ENCODE measurements at places on chromosomes 6 and 20. TPM values are rescaled to one million over a fixed set of nuclear protein-coding genes. Genes with fewer than 3 reads are reported as not detected.
A peak's percentile ranks its signal among the peaks of the same experiment; 100 is the strongest.

GRCh38 chr6:104589940-104590339 is 269.8 kb downstream of the HACE1 start:
- H3K27ac ChIP-seq: no peak overlapping the region
- H3K36me3 ChIP-seq: no peaks in the 10 kb centered on the region
- no peaks in the 10 kb centered on the region for H3K27me3 ChIP-seq
- no peak overlapping the region for H3K4me3 ChIP-seq
- no peaks in the 10 kb centered on the region for H3K4me1 ChIP-seq

DNA sequence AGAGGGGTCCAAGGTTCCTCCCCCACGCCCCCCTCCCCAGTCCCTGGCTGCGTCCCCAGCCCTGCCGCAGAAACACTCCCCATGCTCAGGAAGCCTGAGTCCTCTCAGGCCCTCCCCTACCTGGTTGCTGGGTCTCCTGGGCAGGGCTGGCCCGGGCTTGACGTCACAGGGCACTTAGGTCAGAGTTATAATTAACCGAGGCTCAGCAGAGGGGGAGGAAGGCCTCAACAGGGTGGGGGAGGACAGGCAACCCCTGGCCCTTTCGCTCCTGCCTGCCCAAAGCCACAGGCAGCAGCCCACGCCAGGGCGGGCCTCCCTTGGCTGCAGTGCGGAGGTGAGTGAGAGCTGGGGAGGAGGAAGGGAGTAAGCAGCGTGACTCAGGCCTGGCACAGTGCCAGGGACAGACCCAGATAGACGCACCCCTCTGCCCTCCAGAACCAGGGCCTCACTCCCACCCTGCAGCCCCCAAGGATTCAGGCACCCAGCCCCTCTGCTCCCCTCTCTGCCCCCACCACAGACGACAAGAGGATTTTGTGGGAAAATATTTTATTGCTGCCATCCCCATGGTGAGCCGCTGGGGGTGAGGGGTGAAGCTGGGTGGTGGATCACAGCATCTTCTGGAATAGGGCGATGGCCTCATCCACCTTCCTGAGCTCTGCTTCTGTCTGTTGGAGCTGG is at the start of gene VWA7:
TSS of gene VWA7 (minus strand) at position 340 of the 678 bp plus-strand sequence. CDS start 549 bp downstream, outside the sequence.
- peak within 1 kb of the TSS; percentile 79 for H3K27ac ChIP-seq
- H3K4me3 ChIP-seq: peak within 1 kb of the TSS; percentile 48
- peaks cover 13% of the 10 kb centered on the region for H3K4me1 ChIP-seq
- H3K27me3 ChIP-seq: no peaks in the 10 kb centered on the region

DNA sequence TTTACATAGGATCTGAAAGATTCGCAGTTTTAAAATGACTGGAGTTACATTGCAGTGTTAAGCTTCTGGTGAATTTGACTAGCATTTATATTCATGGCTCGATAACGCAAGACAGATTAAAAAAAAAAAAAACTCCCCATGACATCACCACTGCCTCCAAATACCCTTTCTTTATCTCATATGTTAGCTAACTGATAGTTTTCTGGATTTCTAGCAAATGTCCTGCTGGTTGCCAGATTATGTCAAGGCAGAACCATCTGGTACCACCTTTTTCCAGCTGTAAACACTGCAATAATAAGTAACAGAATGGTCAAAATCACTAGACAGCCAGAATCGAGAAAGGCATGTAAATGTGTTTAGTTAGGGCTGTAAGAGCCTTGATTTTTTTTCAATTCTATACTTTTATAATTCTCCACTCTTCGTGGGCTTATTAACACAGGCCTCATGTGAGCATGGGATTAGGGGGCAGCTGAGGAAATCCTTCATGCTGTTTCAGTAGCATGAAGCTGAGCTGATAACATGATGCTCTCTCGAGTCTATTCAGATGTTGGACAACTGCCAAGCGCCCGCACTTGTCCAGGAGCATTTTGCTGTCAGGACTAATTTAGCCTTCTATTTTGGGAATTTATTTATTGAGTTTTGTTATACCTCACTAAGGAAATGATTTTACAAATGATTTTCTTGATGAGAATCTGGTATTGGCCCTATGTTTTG is 166.0 kb upstream of the SCGN start:
- no peak overlapping the region for H3K4me3 ChIP-seq
- DNase-seq: peak; percentile 73
- H3K36me3 ChIP-seq: no peaks in the 10 kb centered on the region

GRCh38 chr6:47306887-47307286 is 2.8 kb downstream of the TNFRSF21 start:
- H3K4me1 ChIP-seq: peaks cover 6% of the 10 kb centered on the region
- peaks cover 10% of the 10 kb centered on the region for H3K27me3 ChIP-seq
- no peaks in the 10 kb centered on the region for H3K36me3 ChIP-seq
- DNase-seq: no peak
- no peak overlapping the region for H3K27ac ChIP-seq
- H3K4me3 ChIP-seq: no peak overlapping the region

GRCh38 chr6:94639564-94639963 is 937.8 kb upstream of the MANEA start:
- H3K36me3 ChIP-seq: no peaks in the 10 kb centered on the region
- no peak overlapping the region for H3K27ac ChIP-seq
- H3K4me3 ChIP-seq: no peak overlapping the region
- no peak for DNase-seq
- no peaks in the 10 kb centered on the region for H3K27me3 ChIP-seq
- H3K4me1 ChIP-seq: no peaks in the 10 kb centered on the region

GRCh38 chr6:166245148-166245547 is 63.0 kb downstream of the PRR18 start:
- DNase-seq: no peak
- H3K4me3 ChIP-seq: no peak overlapping the region
- H3K27ac ChIP-seq: no peak overlapping the region
- H3K4me1 ChIP-seq: no peaks in the 10 kb centered on the region

GRCh38 chr6:26524722-26525370 is 13.3 kb upstream of the HMGN4 start:
- H3K27me3 ChIP-seq: no peaks in the 10 kb centered on the region
- no peak for DNase-seq
- H3K36me3 ChIP-seq: no peaks in the 10 kb centered on the region
- no peak overlapping the region for H3K27ac ChIP-seq

HEBP2 gene
- polyA plus RNA-seq: 20.3 TPM

GRCh38 chr20:37968841-37969401 is 64.3 kb downstream of the TTI1 start:
- no peak overlapping the region for H3K27ac ChIP-seq
- no peak overlapping the region for H3K4me3 ChIP-seq
- H3K27me3 ChIP-seq: no peaks in the 10 kb centered on the region
- no peak for DNase-seq

DNA sequence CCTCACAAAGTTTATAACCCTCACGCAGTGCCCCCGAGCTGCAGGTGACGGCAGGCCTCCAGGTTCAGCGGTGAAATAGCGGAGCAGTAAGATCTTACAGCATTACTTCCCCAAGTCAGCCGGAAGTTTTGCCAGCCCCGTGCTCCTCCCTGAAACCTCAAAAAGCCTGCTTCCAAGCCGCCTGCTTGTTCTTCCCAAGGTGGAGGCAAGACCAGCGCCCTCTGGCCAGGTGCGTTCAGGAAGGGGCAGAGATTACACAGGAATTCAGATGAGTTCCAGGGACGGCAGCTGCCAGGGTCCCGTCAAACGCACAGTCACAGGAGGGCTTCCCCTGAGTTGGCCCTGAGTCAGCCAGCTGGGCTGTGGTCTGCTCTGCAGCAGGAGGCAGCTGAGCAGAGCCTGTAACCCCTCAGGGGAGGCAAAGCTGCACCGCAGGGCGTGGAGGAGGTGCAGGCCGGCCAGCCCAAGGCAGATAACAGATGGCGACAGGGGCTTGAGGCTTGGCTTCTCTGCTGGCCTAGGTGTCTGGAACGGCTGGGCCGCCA is 124.1 kb upstream of the RPS6KA2 start:
- H3K36me3 ChIP-seq: no peaks in the 10 kb centered on the region
- H3K4me1 ChIP-seq: no peaks in the 10 kb centered on the region
- no peaks in the 10 kb centered on the region for H3K27me3 ChIP-seq
- DNase-seq: no peak
- H3K27ac ChIP-seq: no peak overlapping the region
